ENCODE measurements at places on chromosomes 12 and 14. TPM values are rescaled to one million over a fixed set of nuclear protein-coding genes. Genes with fewer than 3 reads are reported as not detected.

DNA sequence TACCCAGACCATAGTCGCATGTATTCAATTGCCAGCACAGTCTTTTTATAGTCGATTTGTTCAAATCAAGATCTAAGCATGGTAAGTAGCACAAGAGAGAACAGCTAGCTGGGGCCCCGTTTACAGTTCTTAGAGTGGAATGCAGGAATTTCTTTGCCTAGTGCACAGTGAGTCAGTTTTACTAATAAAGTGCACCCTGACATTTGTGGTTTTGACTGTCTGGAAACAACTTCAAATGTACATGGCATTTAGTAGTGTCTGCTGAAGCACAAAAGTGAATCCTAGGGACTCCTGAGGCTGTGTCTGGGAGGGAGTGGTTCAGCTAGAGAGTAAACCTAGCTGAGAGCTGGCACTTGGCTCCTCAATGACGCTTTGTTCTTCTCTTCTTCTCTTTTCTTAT is 64.9 kb downstream of the TMX1 start:
- DNase-seq = no peak

DNA sequence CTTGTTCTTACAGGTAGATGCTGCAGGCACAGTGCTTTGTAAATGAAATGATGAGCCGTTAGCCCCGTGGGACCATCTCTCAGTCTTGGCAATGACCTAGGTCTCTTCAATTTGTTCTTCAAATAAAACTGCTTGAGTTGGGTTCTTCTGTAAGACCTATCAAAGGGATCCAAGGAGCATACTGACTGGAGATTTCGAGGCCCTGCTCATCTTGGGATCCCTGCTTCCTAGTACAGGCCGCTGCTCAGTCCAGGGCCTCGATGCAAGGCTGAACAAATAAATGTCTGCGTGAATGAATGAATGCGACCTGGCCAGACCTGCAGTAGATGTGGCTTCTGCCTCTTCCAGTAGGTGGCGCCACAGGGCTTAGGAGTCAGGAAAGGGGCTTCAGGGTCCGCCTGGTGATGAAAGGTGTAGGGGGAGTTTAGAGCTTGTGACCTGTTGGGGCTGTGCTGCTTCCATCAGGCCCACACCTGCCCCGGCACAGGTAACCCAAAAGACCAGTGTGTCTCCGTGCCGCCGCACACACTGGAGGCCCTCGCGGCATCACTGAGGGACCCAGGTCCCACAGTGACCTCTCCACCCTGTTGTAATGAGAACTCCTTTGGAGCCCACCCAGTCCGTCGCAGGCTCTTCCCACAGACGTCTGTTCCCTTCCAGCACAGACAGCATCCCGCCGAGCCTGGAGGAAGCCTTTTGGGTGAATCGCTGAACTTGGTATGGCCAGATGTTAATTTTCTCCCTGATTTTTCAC is 4.4 kb downstream of the CACNA1C start:
- DNase-seq = no peak

- DNase-seq = no peak
These were observed 102.4 kb upstream of the ATF1 start for GRCh38 chr12:50661300-50662115.

- no peak for DNase-seq
These were observed 15.0 kb downstream of the AQP6 start for GRCh38 chr12:49987625-49988303.

LTB4R2 gene
- 1.4 TPM for total RNA-seq

DLK1 gene
- 0.31 TPM for total RNA-seq
